Posterior vena cava (tissue), 2 donors: ENCODE measurements at places on chromosomes 5 and 9. TPM values are rescaled to one million over a fixed set of nuclear protein-coding genes. Genes with fewer than 3 reads are reported as not detected.

PCDHA7 gene
- not detected for total RNA-seq

GIN1 gene
- total RNA-seq = 8.6 TPM

PPP3R2 gene
- total RNA-seq = not detected

DNA sequence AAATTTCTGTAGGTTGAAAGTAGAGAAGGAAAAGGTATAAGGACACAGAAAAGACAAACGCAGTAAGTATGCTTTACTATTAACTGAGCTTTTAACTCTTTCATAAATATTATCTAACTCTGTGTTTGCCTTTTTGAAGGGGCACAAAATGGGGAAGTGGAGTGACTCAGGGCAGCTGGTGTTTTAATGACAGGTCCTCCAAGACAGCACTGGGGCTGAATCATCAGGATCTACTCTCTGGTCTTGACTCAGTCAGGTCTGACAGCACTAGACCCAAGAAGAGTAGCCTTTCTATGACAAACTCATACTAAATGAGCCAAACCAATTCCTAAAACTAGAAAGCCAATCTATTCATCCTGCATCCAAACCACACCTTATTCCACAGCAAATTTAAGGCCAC lies 102.2 kb downstream of the APTX start:
- DNase-seq = no peak

GRCh38 chr9:137087409-137087925 lies 682 bp downstream of the MAN1B1 start:
- DNase-seq = no peak

DNA sequence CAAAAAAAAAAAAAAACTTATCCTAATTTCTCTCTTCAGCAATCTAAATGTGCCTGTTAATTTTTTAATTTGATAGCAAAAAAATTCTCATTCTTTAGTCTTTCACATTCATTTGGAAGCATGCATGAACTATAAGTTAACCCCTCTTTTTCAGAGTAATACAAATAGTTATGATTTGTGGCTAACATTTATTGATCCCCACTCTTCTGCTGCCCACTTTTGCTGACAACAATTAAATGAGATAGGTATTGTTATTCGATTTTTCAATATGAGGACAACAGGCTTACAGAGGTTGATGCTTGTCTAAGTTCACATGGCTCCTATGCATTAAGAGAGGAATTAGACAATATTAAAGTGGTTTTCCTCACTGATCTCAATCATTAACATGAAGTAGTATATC lies 2.9 kb upstream of the NR3C1 start:
- DNase-seq = no peak

- no peak for DNase-seq
These were observed 188.2 kb downstream of the CCDC171 start for GRCh38 chr9:15741015-15741414.
